ENCODE measurements at places on chromosomes 2 and 18.

DNA sequence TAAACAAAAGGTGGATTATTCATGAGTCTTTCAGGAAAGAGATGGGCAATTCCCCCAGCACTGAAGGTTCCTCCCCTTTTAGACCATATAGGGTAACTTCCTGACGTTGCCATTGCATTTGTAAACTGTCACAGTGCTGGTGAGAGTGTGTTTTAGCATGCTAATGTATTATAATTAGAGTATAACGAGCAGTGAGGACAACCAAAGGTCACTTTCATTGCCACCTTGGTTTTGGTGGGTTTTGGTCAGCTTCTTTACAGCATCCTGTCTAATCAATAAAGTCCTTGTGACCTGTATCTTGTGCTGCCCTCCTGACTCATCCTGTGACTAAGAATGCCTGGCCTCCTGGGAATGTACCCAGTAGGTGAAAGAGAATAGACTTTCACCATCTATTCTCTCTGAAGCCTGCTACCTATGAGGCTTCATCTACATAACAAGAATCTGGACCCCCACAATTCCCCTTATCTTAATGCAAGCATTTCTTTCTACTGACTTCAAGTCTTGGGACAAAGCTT is 148.7 kb downstream of the CABLES1 start:
- no peak for DNase-seq

DNA sequence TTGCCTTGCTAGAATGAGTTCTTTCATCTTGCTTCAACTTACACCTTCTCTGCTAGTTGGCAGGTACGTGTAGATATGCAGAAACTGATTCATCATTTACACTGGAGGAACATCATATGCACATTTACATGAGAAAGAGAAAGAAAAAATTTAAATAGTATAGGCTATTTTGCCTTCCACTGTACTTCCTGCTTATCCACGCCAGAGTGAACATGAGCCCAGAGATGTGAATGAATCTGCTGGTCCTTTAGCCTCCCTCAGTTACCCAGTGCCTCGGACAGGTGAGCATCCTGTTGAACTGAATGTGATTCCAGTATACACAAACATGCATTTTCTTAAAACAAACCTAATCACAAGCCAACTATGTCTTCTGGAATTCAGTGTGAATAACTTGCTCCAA is 83.6 kb downstream of the SESTD1 start:
- DNase-seq, result no peak

DNA sequence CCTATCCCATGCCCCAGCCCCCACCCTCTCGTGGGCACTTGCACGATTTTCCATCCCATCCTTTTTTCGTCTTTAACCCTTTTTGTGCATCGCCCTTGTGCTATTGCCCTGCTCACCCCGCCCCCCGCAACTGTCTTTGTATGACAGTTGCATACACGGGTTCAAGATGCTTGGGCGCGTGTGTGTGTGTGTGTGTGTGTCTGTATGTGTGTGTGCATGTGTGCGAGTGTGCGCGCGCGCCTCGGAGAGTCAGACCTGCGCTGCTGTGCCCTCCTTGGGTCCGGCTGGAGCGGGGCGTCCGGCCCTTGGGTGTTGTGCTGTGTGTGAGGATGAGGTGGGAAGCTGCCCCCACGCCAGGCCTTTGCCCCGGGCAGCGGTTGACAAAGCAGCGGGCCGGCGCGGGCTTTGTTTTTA is 230.7 kb downstream of the HAUS1 start:
- no peak for DNase-seq

DNA sequence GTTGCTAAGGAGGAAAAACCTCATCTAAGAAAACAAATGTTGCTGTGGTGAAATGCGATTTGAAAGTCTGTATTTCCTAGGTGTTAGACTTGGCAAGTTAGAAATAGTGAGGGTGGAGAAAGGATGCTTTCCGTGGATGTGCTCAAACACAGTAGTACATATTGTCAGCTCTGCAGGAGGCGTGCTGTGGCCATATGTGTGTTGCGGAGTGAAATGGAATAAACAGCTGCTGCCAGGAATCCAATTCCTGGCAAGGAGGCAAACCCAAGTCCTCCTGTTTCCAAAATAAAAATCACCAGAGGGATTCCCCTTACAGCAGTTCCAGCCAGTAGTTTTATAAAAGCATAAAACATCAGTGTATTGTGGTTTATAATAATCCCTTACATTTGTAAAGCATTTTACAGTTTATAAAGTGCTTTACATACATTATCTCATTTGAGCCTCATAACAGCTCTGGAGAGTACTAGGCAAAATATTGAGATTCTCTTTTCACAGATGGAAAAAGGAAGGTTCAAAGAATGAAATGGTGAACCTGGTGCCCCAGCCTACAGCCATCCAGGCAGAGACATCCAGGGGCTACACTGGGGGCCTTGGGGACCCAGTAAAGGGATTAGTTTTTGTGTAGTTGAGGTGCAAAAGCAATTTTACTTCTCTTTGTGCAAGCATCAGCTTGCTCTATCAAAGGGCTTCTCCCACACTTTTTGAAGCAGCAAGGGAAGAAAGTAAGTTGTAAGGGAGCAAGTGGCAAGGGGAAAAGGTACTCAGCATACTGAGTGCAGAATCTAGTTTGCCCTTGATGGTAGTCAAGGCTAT is 206.0 kb downstream of the AGPS start:
- DNase-seq, result no peak

GRCh38 chr18:63410792-63411191 is 11.5 kb downstream of the VPS4B start:
- DNase-seq, result no peak

DNA sequence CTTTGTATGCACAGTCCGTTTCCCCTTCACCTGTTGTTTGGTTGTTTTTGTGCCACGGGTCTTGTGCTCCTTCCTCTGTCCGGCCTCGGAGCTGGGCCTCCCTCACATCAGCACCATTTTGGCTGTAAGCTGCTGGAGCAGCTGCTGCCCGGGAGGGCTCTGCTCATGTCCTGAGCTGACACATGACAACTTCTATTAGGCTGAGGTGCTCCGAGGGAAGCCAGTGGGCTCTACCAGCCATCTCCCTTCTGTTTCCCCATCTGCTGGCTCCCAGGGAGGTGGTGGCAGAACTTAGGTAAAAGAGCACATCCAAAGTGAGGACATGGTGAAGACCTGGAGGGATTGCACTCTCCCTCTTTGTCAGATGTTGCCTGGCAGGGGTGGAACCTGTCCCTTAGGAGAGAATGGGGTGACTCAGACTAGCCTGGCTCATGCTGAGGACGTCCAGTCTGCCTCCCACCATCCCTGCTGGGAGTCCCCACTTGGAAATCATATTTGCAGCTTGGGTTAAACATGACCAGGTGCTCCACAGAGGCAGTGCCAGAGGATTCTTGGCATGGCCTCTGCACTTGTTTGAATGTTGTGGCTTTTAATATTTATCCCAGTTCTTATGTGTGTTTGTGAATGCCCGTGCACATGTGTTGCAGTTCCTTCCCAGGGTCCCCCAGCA is 49.8 kb upstream of the TNP1 start:
- DNase-seq, result no peak

DNA sequence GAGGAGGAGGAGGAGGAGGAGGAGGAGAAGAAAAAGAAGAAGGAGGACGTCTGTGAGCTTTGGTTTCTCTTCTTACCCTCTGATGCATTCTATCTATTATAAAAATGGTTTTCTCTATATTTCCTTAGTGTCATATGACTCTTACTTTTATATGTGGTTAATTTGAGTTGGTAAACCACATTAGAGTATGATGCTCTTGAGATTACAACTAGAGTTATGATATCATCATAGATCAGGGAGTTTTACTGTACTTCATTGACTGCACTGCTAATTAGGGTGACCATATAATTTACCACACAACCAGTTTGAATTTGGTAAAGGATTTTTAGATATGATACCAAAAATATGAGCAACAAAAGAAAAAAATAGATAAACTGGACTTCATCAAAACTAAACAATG is 166.4 kb downstream of the ZNF385B start:
- DNase-seq, result no peak

DNA sequence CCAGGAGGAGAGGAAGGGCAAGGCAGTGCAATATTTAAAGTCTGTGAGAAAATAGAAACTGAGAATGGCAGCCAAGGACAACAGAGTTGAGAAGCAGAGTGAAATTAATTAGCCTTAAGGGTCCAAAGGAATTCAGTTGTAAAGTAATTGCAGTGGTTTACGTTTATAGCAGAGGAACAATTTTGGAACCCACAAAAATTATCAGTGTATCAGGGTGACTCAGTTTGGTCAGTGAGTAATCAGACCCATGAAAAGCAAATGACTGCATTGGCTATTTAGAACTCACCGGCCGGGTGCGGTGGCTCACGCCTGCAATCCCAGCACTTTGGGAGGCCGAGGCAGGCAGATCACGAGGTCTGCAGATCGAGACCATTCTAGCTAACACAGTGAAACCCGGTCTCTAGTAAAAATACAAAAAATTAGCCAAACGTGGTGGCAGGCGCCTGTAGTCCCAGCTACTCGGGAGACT is 245.8 kb upstream of the SLC39A10 start:
- no peak for DNase-seq

DNA sequence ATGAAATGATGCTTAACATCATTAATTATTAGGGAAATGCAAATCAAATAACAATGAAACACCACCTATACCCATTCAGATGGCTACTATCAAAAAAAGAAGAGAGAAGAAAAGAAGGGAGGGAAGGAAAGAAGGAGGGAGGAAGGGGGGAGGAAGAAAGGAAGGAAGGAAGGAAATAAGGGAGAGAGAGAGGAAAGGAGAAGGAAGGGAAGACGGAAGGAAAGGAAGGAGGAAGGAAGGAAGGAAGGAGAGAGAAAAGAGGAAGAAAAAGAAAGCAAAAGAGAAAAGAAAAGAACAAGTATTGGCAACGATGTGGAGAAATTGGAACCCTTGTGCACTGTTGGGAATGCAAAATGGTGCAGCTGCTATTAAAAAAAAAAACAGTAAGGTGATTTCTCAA is 363.3 kb downstream of the TNS1 start:
- no peak for DNase-seq

GRCh38 chr2:98489971-98490962 is 45.6 kb downstream of the INPP4A start:
- no peak for DNase-seq

- DNase-seq, result no peak
Observed at GRCh38 chr2:201471732-201472393, 20.3 kb downstream of the STRADB start.

GRCh38 chr2:145822892-145823534 is 1303.1 kb upstream of the ZEB2 start:
- no peak for DNase-seq

- no peak for DNase-seq
Observed at GRCh38 chr2:68250196-68250595, 2.1 kb downstream of the PPP3R1 start.

GRCh38 chr2:45368792-45369191 is 242.3 kb downstream of the SRBD1 start:
- no peak for DNase-seq

DNA sequence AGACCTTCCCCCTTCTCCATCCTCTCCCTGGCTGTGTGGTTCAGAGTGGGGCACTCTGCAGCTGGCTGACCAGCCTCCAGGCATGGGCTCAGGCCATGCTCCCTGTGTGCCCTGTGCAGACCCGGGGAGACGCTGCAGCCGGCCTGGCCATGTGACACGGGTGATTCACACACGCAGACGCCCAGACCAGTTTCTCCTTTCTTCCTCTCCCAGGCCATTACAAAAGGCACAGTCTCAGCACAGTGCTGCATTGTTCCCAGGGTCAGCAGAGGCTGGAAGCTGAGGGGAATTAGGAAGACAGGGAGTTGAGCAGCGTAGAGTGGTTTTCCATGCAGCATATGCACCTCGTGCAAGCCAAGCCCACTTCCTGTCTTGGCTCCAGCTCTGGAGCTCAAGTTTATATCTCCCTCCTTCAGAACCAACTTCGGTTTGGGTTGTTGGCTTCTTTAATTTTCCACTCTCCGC is 288.5 kb downstream of the TNS1 start:
- no peak for DNase-seq

DNA sequence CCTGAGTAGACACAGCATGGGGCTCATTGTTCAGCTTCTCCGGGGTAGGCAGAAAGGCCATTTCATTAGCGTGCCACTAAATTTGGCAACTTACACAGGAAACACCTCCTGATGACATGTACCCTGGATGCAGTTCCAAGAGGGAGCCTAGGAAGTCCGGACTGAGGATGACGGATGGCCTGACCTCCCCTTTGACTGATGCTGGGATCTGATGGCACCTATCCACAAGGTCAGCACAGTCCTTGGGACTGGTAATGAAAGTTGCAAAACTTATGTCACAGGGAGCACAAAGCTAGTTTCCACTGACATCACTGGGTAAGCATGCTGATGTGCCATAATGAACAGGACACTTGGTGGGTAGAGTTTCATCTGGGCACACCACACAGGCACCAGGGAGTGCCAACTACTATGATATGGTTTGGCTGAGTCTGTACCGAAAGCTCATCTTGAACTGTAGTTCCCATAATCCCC is 126.7 kb upstream of the ARL4C start:
- DNase-seq, result no peak

DNA sequence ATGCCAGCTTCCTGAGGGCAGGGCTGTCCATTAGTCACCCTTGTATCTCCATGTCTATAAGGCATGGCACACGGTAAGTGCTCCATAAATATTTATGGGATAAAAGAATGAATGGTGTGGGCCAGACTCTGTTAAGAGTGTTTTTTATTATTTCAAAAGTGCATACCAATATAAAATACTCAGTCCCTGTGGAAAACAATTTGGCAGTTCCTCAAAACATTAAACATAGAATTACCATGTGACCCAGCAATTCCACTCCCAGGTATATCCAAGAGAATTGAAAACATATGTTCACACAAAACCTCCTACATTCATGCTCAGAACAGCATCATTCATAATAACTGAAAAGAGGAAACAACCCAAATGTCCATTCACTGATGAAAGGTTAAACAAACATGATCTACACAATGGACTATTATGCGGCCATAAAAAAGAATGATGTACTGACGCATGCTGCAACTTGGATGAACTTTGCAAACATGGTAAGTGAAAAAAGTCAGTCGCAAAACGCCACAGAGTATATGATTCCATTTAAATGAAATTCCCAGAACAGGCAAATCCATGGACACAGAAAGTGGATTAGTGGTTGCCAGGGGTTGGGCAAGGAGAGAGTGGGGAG is 69.1 kb upstream of the TCF7L1 start:
- no peak for DNase-seq

DNA sequence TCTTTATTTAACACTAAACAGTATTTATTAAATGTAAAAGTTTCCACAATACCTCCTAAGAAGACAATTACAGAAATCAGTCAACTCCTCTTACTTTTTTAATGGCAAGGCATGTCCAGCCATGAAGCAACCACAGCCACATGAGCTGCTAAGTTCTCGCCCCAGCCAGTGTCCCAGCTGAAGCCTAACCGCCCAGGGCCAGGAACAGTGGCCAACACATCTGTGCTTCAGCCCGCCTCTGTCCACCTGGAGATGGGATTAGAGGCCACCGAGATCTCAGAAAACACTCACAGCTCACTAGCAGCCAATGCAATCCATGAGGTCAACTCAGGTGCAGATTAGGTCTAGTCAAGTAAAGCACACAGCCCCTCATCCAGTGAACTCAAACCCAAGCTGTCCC is 40.2 kb downstream of the PID1 start:
- DNase-seq, result no peak

- DNase-seq, result no peak
Observed at GRCh38 chr2:53896864-53897263, 37.1 kb upstream of the GPR75 start.
